Right ventricle myocardium superior (tissue), 1 donor: ENCODE measurements at places on chromosomes 2 and 18.
A peak's percentile ranks its signal among the peaks of the same experiment; 100 is the strongest.

DNA sequence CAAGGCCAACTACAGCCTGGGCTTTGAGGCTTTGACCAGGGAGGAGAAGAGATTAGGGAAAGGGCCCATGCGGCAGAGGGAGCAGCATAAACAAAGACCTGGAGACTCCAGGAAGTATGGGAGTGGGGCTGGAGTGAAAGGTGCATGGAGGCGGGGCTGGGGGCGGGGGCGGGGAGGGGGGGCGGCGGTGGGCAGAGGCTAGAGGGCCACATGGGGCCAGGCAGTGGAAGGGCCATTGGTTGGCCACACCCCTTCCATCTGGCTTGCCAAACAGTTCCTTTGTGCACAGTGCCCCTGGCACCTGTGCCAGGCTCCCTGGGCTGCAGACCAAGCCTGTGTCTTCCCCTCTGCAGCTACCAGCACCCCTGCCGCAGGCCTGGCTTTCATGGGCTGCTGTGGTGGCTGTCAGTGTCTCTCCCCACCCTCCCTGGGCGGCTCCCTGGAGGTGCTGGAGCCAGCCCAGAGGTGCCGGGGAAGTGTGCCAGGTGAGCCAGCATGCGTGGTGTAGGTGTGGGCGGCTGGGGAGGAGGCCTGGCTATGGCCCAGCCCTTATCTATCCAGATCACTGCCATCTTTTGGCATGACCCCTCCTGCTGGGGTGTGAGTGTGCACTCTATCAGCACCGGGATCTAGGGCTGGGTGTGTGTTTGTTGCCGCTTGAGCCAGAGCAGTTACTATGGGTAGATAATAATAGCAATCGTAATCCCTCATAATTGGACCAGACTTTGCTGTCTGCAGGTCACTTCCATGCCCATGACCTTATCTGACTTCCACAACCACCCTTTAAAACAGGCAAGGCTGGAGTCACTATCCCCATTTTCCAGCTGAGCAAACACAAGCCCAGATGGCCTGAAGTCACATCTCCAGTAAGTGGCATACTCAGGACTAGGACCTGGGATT is 30.5 kb downstream of the DNMT3A start:
- DNase-seq, result peak; percentile 82

DNA sequence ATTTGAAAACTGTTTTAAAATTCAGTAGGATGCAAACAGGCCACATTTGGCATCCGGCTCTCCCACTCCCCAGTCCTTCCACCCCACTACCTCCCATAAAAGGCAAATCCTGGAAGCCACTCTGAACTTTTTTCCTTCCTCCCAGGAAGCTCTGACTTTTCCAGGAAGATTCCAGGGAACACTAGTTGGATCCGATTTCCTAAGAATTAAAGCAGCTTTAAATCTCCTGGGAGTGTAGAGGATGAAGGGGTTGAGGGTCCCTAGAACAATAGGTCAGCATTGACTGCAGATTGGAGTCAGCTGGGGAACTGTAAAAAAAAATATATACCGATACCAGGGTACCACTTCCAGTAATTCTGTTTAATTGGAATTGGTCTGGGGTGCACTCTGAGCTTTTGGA is 76.9 kb downstream of the CRIM1 start:
- no peak for DNase-seq

- DNase-seq, result no peak
These were observed 72.4 kb downstream of the KIAA1328 start for GRCh38 chr18:36901277-36901701.

DNA sequence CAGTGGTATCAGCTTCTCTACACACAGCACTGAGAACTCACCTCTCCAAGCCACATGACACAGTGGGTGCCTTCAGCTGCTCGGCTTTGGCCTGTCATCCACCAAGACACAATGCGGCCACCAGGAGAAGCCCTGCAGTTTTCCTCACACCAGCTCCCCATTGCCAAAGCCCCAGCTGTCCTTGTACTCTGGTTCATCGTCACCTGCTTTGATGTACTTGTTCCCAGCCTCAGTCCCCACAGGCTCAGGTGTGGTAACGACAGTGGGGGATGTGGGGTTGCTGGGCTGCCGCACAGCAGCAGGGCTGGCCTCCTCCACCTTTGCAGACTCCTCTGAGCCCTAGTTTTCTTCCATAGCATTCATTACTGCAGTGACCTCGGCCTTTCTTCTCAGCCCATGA is 387.3 kb downstream of the MEIS1 start:
- no peak for DNase-seq

- DNase-seq, result no peak
These were observed 669 bp downstream of the MARCHF7 start for GRCh38 chr2:159712929-159713420.

DNA sequence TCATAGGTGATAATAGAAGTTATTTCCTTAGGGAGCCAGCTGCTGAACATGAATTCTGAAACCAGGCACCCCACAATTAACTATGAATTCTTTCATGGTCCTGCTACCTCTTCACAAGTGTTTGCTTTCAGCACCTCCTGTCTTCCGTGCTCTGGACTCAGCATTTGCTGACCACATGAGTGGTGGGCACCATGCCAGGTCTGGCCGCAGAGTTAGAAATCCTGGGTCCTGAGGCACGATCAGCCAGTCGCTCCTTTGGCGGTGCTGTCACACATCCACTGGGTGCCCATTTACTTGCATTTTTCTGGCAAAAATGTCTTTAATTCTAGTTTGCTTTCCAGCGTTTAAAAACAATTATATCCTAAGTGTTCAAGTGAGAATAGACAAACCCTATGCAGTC is 196.4 kb upstream of the PXDN start:
- peak; percentile 74 for DNase-seq

DNA sequence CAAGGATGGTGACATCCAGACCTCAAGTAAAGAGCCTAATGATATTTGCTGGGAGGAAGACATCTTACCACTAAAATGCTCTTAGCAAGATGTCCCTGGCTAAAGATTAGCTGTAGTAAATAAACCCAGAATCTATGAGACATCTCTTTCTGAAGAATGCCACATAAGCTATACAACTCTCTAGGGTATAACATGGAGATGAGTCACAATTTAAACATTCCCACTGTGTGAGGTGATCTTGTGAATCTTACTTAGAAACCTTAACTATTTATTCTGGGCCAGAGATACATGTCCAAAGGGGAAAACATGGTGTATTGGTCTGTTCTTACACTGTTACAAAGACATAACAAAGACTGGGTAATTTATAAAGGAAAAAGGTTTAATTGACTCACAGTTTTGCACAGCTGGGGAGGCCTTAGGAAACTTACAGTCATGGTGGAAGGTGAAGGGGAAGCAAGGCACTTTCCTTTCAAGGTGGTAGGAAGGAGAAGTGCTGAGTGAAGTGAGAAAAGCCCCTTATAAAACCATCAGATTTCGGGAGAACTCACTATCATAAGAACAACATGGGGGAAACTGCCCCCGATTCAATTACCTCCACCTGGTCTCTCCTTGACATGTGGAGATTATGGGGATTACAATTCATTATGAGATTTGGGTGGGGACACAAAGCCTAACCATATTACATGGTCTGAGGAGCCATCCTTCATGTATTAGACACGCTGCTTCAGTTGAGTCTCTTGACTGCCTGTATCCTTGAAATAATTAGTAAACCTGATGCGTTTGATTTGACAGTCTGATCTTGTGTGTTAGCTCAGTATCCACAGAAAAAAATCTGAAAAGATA is 17.1 kb downstream of the KRCC1 start:
- DNase-seq, result no peak

DNA sequence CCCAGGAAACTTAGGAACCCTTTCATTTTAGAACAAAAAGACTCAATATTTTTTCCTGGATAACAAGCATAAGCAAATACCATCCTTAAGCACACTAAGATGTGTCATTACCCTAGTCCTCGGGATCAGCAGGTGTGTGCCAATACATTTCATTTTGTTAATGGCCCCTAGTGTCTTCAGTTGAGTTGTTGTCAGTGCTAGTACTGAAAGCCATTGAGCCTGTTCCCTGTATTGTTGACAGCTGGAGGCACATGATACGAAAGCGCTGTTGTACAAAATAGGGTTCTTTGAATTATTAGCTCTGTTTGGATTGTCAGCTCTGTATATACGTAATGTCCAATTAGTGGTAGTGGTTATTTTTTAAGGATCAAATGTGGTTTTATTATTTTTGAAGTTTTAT is 29.5 kb downstream of the VAPA start:
- no peak for DNase-seq

GRCh38 chr2:168355779-168356476 is 100.1 kb upstream of the CERS6 start:
- no peak for DNase-seq

GRCh38 chr2:218990612-218991011 is 2.6 kb downstream of the CRYBA2 start:
- no peak for DNase-seq

DNA sequence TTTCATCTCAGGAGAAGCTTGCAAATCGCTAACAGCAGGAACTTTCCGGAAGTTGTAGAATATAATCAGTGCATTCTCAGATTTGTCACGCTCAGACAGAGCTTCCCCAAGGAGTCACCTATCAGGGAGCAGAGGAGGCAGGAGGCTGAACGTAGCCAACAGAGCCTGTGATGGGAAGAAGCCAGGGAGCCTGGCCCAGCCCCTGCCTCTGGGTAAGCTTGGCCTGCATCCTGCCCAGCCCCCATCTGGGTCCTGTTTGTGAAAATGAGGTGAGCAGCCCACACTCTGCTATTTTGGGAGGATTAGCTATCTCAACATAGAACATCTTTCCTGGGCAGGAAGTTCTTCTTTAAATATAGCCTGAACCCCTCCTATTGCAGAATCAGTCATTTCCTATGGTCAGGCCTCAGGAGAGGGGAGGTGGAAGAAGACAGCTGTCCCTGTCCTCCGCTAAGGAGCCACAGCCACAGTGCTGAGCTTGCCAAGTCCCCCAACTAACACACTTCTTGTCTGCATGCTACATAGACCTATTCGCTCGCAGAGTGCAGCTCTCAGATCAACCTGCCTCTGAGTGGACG is 19.2 kb upstream of the PKDCC start:
- no peak for DNase-seq

DNA sequence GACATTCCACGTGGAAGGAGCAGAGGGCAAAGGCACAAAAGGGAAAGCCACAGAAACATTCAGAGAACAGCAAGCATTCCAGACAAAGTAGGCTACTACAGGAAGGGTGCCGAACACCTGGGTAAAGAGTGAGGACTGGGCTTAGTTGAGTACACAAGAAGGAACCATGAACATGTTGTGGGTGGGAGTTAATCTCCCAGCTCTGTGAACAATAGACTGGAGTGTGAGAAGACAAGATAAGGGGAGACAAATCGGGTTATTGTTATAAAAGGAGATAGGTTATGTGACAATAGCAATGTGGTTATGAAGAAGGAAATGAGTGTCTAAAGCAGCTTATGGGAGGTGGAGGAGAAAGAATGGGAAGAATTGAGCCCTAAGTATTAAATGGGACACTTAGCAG is 70.0 kb downstream of the DPP4 start:
- DNase-seq, result no peak

DNA sequence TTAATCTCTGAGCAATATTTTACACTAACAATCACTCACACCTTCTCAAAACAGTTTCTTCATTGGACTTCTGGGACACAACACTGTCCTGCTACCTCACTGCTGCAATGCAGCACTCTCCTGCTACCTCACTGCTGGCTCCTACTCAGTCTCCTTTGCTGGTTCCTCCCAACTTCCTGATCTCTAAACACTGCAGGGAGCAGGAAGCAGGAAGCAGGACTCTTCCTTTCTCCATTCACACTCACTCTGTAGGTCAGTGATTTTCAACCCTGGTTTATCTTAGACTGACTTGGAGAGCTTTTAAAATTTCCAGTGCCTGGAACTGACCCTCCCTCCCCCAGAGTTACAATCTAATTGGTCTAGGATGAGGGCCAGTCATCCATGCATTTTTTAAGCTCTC is 243.4 kb upstream of the RBBP8 start:
- DNase-seq, result no peak

- no peak for DNase-seq
These were observed 78.7 kb downstream of the RAB3GAP1 start for GRCh38 chr2:135130751-135131150.

GRCh38 chr2:223786236-223786635 is 51.1 kb downstream of the AP1S3 start:
- no peak for DNase-seq

DNA sequence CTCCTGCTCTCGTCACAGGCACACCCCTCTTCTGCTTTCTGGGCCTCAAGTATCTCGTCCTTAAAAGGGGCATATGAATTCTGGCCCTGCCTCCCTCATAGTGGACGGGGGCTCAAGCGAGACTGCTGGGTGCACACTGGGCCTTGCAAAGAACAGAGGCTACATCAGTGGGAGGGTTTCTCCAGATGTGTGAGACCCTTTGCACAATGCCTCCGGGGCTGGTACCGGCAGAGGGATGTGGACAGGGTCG is 25.0 kb downstream of the CRACDL start:
- no peak for DNase-seq

- no peak for DNase-seq
These were observed 318.1 kb downstream of the ZNF521 start for GRCh38 chr18:25033747-25034471.

- DNase-seq, result no peak
These were observed 141.8 kb upstream of the BCL2L11 start for GRCh38 chr2:110978756-110979470.

- DNase-seq, result no peak
These were observed 415.8 kb upstream of the DSEL start for GRCh38 chr18:67932271-67932670.

DNA sequence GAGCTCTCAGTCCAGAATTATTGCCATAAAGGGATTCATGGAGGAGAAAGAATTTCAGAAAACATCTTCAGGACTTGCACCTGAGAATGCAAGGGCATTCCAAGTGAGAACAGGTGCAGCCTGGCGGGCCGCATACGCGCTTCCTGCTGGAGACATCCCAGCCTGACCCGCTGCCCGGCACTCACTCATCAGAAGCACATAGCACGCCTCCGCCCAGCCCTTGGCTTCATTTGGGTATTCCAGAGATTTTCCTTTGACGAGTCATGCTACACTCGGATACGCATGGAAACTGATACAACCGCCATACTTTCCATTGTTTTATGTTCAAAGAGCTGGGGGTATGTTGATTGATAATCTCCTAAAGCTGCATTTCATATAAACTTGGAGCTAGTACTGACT is 228.0 kb upstream of the ID2 start:
- peak; percentile 47 for DNase-seq

GRCh38 chr2:68687018-68687417 is 43.6 kb downstream of the PROKR1 start:
- no peak for DNase-seq

- DNase-seq, result no peak
These were observed 58.2 kb upstream of the PKDCC start for GRCh38 chr2:41989501-41990180.

DNA sequence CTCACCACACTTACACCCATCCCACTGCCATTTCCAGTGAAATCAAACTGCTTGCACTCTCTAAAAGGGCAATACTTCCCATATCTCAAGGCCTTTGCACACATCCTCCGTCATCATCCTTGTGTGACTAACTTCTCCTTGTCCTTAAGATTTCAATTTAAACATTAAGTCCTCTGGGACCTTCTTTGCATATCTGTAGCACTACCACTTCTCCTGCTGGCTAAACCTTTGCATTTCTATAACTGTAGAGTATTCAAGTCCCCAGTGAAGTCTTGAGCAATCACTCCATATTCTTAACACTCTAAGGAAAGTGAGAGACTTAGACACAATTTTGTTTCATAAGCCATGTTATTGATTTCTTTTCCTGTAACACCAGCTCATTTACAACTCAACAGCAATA is 136.8 kb upstream of the EPHA4 start:
- no peak for DNase-seq
